ENCODE measurements at places on chromosomes 1 and 21. TPM values are rescaled to one million over a fixed set of nuclear protein-coding genes. Genes with fewer than 3 reads are reported as not detected.

- no peaks in the 10 kb centered on the region for H3K4me1 ChIP-seq
- no peak overlapping the region for H3K27ac ChIP-seq
- DNase-seq: no peak
Measured at GRCh38 chr1:84919461-84919970, 26.5 kb upstream of the LPAR3 start.

DNA sequence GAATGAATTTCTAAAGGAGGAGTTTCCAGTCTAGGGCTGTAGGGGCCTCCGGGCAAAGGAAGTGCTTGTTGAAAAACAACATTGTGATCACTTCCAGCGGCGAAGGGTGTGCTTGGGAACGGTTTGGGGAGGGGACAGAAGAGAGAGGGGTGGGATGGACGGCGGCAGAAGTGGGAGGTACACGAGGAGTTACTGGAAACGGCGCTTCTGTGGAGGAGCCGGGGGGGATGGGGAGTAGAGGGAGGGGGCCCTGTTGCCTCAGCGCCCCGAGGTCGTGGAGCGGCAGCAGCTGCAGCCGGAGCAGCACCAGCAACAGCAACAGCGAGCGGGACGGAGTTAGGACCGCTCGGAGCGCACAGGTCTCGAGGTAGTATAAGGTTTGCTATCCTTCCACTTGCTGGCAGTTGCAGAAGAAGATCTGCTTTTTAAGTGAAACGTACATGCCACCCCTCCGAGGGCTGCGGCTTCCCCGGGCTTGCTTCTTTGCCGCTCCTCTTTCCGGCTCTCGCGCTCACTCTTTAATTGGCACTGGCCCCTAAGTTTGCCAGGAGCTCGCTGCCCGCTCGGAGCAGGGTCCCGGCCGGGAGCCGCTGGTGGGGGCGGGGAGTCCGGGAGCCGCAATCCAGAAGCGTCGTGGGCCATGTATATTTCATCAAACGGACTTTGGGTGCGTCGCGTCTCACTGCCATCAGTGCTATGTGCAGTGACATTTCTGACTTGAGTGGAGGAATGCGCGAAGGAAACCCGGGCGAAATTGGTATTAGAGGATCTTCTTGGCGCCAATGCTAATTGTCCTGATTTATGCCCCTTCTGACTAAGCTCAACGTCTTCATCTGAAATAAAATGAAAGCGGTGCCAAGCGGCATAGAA lies 771 bp upstream of the NTNG1 start:
- no peaks in the 10 kb centered on the region for H3K36me3 ChIP-seq
- peak overlapping the region; percentile 74 for H3K4me3 ChIP-seq
- no peak for DNase-seq
- no peak overlapping the region for H3K27ac ChIP-seq
- H3K4me1 ChIP-seq: peaks cover 18% of the 10 kb centered on the region
- H3K27me3 ChIP-seq: peaks cover 68% of the 10 kb centered on the region

AMY1C gene
- total RNA-seq: not detected

KCNA3 gene
- total RNA-seq: 0.45 TPM

GNG4 gene
- total RNA-seq: 2.9 TPM

RHOU gene
- 39.8 TPM for total RNA-seq

Measured in mesothelial cell of epicardium (in vitro differentiated cells).